NCI-H2081 treated with DMSO at 0.1 percent for 48 hours (cell line): ENCODE measurements at places on chromosomes 2 and 18.

GRCh38 chr2:37427241-37427640 is 82.8 kb downstream of the QPCT start:
- no peak for DNase-seq

GRCh38 chr2:70541481-70542020 is 12.1 kb downstream of the TGFA start:
- DNase-seq: no peak

GRCh38 chr2:238387332-238387731 is 39.4 kb upstream of the ASB1 start:
- no peak for DNase-seq

DNA sequence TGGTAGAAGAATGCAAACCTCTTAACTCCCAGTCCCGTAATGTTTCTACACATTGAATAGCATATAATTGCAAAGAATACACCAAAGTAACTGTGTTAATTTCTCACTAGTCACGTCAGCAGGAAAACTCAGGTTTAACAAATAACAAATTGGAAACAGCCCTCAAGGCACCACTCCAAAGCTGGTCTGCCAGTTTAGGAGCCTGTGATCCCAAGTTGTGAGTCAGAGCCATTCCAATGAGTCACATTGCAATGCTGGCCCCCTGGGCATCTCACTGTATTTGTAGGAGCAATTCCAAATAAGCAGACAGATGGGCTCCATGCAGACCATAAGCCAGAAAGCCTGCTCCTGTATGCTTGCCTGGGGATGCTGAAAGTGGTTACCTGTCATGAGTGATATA is 143.2 kb upstream of the SETBP1 start:
- no peak for DNase-seq

GRCh38 chr2:172085460-172086159 is at the start of gene DLX1:
Gene DLX1 (plus strand): TSS chr2:172085507. CDS start chr2:172085678, 171 bp downstream.
- no peak for DNase-seq

DNA sequence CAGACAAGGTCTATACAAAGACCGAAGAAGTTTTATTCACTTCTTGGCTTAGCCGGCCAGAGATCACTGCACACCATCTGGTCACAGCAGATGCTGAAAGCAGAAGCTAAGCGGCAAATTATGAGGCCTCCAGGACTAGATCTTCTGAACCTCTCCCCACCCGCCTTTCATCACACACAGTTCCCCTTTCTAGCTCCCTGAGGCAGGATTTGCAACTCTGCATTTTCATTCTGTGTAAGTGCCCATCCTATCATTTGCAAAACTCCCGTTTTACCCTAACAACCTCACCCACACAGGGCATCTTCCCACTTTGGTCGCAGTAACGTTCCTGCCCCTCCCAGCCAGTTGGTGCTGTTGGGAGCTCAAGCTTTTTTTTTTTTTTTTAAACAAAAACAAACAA is 3.1 kb upstream of the MOB1A start:
- DNase-seq: no peak

- DNase-seq: no peak
Observed at GRCh38 chr2:239222312-239222660, 178.5 kb downstream of the HDAC4 start.

DNA sequence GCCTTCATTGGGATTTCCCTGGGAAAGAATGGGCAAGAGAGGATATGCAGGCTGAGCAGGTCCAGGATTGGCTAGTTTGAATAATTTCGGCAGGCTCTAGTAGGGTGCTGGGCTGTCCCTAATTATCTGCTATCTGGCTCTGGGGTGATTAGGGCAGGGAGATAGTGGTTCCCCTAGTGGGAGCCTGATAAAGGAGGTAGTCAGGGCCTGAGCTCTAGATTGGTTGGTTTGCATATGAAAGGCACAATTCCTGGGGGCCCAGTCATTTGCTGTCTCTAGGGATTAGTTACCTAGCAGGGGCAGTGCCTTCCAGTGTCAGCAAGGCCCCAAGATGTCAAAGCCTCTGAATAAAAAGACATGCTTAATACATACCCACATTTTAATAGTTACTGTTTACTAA is 690.1 kb upstream of the KLHL29 start:
- no peak for DNase-seq

DNA sequence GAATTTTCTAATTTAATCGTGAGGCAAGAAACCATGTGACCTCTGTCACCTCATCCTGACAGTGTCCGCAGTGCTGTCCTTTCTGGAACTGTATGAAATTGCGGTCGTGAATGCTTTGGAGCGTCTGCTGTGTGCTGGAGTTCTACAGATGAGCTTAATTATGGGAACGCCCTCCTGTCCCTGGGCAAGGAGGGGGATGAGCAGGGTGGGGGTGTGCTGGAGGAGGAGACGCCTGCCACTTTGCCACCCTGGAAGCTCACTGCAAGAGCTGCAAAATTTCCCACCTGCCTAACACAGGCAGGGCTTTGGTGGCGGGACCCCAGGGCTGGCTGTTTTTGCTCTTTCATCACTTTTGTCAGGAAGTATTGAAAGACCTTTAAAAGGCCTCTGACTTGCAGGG is 6.5 kb downstream of the LPIN1 start:
- DNase-seq: no peak

GRCh38 chr18:3692113-3692621 is 242.2 kb downstream of the TGIF1 start:
- no peak for DNase-seq

GRCh38 chr2:26461601-26462023 is 16.3 kb downstream of the OTOF start:
- no peak for DNase-seq

GRCh38 chr2:9052821-9053533 is 49.5 kb upstream of the MBOAT2 start:
- no peak for DNase-seq

DNA sequence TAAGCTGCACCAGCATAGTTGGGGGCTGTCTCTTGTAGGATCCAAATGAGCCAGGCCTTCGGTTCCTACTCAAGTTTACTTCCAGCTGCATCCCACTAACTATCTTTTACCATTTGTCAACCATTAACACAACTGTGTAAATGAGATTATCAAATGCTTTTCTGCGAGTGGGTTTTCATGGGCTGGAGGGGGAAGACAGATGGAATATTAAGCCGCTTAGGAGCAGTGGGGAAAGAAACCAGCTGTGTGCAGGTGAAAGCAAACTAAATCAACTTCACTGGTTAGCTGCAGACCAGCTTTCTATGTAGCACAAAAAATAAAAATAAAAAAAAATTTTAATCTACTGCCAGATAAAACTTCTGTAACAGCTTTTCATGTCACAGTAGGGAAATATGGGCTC is 307.3 kb upstream of the FBXO11 start:
- DNase-seq: no peak

GRCh38 chr2:102112692-102113665 is 29.6 kb upstream of the IL1R1 start:
- DNase-seq: no peak

DNA sequence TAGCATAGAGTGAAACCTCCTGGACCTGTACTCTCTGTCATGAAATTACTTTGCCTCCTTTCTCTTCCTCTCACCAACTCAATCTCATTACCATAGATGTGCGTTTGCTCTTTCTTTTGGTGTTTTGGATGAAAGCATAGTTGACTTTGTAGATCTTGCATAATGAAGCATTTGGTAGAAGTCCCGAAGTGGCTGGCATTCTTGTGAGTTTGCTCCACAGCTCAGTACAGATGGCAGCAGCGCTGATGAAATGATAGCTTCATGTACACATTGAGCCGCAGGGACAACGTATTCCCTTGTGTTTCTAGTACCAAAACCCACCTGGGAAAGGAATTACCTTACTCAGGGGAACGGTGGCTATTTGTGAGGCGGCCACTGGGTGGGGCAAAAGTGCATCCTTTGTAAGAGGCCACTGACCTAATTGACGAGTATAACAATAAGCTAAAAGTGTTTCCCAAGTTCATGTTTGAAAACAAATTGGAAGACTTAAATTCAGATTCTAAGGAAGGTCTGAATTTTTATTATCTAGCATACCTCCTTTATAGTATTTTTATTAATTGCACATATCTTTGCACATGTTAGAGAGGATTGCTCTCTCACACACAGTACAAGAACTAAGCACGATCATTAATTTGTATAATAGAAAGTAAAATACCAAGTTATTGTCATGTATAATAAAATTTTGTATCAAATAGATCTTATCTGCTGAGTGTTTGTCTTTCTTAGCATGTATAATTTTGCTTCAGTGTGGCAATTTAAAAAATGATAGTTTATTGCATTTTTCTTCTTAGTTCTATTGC is 25.4 kb upstream of the CDH7 start:
- DNase-seq: peak; percentile 48

GRCh38 chr2:241858206-241859016 is at the start of gene PDCD1:
Gene PDCD1 (minus strand): TSS chr2:241858894. CDS start chr2:241858838, 56 bp downstream.
- no peak for DNase-seq

DNA sequence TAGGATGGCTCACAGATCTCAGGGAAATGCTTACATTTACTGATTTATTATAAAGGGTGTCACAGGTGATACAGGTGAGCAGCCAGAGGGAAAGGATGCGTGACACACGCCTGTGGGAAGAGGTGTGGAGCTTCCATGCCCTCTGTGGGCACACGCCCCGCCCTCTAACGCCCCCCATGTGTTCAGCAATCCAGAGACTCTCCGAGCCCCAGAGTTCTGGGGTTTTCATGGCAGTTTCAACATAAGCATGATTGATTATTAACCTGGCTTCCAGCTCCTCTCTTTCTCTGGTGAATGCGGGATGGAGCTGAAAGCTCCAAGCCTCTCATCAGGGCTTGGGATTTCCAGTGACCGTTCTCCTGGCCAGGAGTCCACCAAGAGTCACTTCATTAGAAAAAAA is 34.3 kb upstream of the ODC1 start:
- no peak for DNase-seq

DNA sequence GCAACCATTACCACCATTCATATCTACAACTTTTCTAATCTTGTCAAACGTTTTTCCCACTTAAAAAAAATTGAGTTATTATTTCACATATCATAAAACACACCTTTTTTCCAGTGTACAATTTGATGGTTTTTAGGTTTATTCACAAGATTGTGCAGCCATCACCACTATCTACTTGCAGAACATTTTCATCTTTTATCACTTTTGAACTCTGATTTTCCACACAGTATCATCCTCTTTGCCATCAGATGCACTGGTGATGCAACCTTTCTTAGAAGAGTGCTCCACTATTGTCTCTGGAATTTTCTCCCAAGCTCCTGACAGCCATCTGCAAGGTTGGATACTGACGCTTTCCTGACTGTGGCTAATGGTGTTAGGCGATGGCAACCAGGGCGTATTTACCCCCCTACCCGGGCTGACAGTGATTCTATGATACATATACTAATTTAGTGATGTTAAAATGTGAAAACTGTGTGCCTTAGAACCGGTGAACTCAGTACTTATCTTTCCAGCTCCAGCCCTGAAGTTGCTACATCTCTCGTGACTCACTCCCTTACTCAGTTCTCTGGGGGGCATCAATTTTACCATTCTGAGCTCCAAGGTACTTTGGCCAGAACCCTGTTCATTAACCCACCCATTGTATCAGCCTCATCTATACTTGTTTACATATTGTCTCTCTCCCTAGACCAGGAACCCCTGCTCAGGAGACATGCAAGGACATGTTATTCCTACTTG is 105.4 kb upstream of the SPRED2 start:
- no peak for DNase-seq

DNA sequence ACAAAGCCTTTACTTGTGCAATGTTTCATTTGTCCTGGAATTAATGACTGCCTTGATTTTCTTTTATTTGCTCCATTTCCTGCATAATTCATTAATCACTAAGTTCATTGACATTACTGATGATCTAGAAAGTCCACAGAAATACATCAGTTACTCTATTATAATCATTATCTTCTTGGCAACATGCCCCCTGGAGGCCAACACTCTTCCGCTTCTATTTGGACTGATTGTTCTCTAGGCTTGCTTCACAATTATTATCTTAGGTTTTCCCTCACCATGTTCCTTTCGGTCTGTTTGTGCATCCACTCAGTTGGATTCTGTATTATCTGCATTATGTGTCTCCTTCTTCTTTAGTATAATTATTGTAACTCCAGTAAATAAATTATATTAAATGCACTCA is 461.0 kb upstream of the CDH2 start:
- DNase-seq: no peak

DNA sequence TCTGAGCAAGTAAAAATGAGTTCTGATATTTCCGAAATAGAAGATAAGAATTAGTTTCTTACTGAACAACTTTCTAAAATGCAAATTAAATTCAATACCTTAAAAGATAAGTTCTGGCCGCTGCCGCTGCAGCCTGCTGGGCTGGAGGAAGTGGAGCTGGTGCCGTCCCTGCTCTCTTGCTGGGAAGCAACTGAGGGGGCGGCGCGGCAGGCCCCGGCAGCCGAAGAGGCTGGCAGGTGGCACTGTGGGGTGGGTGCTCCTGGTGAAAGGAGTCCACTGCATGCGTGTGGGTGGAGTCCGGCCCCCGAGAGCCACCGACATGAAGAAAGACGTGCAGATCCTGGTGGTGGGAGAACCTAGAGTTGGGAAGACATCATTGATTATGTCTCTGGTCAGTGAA is 89.5 kb upstream of the ZNF519 start:
- DNase-seq: no peak

DNA sequence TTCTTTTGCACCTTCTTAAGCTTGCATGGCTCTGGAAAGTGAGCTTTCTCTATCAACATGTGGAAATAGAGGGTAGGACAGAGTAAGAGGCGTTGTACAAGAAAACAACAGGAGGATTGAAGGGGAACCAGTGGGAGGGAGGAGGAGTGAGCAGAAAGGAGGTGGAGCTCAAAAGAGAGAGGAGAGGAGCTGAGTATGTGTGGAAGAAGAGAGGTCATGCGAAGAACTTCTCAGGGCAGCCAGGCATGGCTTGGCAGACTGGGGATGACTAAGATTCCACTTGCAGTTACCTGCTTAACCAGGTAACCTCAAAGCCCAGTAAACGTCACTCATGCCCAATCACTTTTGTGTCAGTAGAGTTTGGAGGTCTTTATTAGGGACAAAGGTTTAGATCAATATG is 105.1 kb downstream of the BCL2L11 start:
- DNase-seq: no peak

GRCh38 chr2:199734651-199735050 is 116.3 kb downstream of the FTCDNL1 start:
- no peak for DNase-seq

DNA sequence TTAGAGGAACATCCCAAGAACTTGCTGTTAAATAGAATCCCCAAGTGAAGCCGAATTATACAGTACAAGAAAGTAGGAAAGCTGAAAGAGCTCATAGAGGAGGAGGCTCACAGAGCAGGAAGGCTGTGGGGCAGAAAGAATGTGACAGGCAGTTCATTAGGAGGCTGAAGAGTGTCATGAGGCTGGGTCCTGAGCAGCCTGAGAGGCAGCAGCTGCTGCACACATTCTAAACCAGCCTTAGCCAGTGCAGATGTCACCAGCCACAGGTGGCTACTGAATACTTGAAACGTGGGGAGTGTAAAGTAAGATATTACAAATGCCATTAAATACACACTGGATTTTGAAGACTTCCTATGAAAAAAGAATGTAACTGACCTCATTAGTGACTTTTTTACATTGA is 490.2 kb upstream of the KLHL29 start:
- no peak for DNase-seq

- DNase-seq: no peak
Observed at GRCh38 chr2:159715451-159715850, 3.1 kb downstream of the MARCHF7 start.
